Upper lobe of right lung (tissue), 1 donor: ENCODE measurements at places on chromosomes 16 and 17. TPM values are rescaled to one million over a fixed set of nuclear protein-coding genes. Genes with fewer than 3 reads are reported as not detected.

The TEX14 gene
- total RNA-seq, result 1.3 TPM

GRCh38 chr17:74738051-74738996, 1.3 kb downstream of the RAB37 start:
- DNase-seq, result no peak

GRCh38 chr17:55585629-55586028, 74.4 kb upstream of the SMIM36 start:
- DNase-seq, result no peak

- DNase-seq, result no peak
Observed at GRCh38 chr16:85259115-85259831, 147.0 kb upstream of the CIBAR2 start.

DNA sequence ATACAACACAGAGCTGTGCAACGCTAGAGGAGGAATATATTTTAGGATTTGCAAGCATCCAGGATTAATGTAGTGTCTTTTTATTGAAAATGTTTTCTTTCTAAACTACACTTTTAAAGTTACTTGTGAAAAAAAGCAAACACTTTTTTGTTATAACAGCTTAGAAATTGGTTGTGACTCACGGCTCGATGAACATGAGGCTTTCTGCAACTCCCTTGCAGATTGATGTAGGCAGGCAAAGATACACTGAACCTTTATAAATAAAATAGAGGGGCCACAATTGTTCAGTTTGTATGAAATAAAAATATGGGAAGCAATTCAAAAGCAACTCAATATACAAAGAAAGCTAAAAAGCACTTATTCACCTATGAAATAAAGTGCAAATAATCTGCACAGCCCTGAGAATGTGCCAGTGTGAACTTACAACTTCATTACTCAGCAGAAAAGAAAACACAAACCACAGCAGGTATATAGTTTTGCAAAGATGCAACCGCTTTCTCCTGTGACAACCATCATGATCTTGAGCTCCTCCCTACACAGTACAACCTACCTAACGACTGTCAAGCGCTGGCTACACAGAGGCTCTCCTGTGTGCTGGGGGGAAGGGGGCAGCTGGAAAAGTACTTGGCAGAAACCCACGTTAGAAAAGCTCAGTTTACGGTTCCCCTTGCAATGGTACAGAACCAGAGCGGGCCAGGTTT, 948 bp downstream of the LUC7L start:
- no peak for DNase-seq

DNA sequence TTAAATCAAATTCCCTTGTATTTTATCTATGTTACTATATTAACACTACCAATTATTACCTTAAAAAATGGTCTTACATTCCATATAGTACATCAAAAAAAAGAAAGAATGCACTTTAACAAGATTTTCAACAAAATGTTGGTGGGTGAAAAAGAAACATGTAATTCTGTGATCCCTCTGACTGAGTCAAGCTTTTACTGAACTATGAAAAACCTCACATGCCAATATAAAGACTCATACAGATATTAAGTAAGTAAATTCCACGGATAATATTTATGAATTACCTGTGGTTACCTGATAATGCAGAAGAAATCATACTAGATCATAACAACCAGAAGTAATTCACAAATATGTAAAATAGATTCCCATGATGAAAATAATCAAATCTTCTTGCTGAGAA, 12.4 kb downstream of the COIL start:
- no peak for DNase-seq

DNA sequence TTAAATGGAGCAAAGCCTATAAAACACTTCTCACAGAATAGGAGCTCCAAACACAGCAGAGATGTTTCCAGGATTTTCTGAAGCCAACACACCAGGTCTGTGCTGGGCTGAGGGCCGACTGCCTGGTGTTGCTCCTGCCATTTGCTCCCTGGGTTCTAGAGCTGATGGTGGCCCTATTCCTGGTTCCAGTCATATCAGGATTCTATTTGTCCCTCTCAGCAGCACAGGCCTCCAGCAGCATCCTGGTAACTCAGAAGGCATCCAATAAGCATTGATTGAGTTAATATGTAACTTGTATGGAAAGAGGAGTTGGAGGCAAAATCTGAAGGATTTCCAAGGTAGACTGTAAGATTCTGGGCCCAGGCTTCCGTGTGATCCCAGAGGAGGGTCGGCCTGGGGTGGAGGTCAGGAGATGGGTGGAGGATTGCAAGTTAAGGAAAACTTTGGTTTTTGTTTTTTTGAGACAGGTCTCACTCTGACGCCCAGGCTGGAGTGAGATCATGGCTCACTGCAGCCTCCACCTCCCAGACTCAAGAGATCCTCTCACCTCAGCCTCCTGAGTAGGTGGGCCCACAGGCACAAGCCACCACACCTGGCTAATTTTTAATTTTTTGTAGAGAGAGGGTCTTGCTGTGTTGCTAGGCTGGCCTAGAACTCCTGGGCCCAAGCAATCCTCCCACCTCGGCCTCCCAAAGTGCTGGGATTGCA, 5.7 kb downstream of the NUPR1 start:
- DNase-seq, result no peak

DNA sequence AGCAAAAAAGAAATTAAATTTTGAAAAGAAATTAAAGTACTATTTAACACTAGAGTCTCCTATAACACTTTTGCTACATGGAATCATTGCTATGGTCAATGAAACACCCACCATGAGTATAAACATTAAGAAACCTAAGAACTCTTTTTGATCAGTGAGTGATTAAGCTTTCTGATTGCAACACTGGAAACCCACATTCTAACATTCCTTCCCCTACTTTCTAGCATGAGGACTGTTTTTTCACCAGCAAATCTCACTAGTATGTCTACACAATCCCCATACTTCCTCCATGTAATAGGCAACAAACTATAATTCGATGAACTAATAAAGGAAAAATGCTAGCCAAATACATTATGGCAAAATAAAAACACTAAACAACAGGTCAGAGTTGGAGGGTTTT, 54.7 kb downstream of the SKAP1 start:
- DNase-seq, result no peak

GRCh38 chr16:88035292-88035691, 84.1 kb downstream of the BANP start:
- no peak for DNase-seq

DNA sequence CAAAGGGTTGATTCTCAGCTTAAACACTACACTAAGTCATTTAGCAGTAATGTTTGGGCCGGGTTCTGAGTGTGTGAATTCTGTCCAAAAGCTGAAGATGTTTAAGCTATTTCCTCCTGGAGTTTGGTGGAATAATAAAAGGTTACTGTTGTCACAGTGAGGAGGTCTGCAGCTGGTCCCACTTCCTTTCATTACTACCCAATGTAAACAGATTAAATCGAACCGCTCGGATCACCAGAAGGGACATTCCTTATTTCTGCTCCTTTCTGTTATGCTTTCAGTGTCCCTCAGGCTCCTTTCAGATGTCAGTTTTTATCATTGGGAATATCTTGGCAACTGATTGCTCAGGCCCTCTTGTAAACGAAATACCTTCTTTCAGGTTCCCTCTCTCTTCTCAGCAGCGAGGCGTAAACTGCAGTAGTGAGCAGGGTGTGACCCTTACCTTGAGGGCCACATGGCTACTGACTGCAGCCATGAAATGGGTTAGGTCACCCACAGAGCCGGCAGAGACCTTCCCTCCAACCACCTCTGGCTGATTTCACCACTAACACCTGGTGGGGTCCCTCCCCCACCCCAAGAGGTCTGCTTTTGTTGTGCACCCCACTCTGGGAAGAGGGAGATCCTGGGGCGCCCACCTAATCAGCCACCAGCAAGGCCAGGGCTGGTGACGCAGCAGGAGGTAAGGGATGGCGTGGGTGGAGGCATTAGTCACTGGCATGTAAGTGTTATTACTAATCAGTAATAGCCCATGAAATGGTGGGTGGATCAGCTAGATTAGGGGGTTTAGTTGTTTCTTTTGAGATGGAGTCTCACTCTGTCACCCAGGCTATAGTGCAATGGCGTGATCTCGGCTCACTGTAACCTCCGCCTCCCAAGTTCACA, 117.6 kb downstream of the VPS53 start:
- no peak for DNase-seq

DNA sequence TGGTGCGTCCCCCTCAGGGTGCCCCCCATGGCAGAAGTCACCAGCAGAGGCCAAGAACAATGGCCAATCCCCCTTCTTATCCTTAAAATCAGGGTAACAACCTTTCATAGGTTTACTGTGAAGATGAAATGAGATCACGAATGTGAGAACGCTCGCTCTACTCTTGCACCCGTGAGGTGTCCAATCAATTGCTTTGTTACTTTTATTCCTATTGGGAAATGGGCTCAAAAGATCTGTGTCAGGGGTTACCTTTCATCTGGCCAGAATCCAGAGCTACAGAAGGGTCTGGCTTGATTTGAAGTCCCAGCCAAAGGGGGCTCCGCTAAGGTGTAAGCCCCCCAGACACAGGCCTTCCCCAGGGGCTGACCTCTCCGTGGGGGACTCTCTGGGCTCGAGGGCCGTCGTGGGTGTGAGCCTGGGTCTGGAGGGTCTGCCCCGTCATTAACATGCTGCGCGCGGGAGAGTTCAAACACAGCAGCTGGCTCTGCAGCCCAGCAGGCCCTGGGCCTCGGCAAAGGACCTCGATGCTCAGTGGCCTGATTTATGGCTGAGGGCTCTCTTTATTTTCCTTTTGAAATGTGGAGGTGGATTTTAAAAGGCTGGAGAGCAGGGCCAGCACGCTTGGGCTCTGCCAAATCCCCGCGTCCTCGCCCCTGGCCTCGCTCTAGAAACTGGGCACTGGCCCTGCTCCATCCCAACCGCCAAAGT, 10.4 kb downstream of the ABR start:
- no peak for DNase-seq

DNA sequence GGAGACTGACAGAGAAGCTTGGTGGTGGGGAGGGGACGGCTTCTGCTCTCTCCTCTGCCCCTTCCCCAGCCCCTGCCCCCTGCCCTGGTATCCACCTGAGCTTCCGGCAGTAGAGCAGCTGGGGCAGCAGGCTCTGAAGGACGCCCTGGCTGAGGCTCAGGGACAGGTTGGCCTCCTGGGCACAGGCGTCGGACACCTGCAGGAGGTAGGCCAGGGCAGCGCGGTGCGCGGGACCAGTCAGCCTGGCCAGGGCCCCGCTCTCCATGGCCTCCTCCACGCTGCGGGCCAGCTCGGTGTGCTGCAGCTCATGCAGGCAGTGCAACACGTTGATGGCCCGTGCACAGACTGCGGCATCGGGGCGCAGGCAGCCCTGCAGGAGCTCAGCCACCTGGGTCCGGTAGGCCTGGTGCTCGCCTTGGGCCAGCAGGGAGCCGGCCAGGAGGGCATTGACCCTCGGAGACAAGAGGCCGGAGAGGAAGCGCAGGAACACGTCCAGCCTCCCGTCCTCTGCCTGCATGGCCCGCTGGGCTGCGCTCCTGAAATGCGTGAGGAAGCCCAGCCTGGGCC, 14.2 kb downstream of the NLRC3 start:
- no peak for DNase-seq

- no peak for DNase-seq
Observed at GRCh38 chr16:14354561-14355351, 275.3 kb downstream of the PARN start.

DNA sequence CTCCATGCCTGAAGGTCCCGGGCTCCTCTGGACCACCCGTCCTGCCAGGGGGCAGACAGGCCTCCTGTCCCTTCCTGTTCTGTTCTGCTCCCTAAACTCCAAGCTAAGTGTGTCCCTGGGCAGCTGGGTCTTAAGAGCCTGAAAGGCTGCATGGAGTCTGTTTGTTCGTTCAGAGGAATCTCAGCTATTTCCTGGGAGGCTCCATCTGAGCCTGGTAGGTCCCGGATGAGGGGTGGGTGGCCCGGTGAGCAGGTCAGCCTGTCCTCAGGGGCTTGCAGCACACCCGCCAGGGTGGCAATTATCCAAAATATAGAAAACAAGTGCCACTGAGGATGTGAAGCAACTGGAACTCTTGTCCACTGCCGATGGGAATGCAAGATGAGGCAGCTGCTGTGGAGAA, 12.6 kb downstream of the ACTG1 start:
- no peak for DNase-seq

- no peak for DNase-seq
Observed at GRCh38 chr17:33290253-33290652, 2.8 kb downstream of the ASIC2 start.

GRCh38 chr17:1755827-1756262, 6.0 kb upstream of the SERPINF1 start:
- no peak for DNase-seq
